ENCODE measurements at places on chromosomes 7 and 10.

DNA sequence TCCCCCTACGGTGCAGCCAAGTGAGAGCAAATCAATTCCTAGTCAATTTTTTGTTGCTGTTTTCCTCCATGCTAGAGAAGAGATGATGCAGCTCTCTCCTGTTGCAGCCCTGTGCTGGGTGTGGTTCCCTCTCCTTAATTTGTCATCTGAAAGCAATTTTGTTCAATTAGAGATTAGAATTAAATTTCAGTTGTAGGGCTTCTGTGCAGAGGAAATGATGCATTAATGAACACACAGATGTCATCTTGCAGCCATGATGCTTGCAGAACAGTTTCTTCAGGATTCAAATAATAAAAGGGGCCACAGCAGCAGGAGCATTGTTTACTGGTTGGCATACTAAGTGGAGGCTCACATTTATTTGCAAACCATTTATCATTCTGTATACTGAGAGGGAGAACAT, 266.0 kb downstream of the AUTS2 start:
- DNase-seq = no peak

DNA sequence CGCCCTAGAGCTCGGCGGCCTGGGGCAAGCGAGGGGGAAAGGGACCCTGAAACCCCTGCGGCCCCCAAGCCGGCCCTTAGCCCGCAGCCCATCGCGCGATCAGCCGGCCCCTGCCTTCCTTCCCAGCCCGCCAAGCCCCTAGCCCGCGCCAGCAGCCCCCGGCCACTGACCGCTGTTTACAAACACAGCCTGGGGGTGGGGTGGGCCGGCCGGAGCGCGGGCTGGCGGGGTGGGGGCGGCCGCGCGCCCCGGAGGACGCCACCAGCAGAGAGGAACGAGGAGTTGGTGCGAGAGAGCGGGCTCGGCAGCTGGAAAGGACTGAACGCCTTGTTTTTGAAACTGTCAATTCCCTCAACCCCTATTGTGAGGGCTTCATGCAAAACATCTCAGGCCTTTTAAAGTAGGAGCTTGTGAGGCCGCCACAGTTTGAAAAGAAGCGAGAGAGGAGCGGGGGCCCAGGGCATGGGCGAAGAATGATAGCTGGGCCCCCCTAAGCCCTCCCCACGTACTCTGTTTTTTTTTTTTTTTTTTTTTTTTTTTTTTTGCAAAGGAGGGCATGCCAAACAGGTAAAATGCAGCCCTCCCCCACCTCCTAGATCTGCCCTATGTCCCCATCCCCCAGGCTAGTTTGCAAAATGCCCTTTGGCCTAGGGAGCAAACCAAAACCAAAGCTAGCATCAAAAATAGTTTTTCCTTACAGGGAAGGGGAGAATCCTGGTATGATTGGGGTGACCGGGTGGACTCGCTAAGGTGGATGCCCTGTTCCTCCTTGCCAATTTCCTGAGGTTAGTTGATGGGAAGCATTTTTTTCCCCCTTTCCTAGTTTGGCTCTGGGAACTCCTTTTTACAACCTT, 15.0 kb downstream of the SKIDA1 start:
- DNase-seq = no peak

DNA sequence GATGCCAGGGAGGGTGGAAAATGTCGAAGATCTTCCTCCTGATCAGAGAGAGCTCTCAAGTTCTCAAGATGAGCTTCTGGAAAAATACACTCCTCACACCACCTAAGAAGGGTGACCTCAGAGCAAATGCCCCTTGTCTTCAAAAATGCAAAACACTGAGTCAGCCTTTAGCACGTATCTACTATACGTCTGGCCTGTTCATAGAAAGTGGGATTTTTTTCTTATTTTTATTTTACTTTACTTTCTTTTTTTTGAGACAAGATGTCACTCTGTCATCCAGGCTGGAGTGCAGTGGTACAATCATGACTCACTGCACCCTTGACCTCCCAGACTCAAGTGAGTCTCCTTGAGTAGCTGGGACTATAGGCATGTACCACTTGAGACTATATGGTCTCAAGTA, 57.1 kb downstream of the AFAP1L2 start:
- no peak for DNase-seq

DNA sequence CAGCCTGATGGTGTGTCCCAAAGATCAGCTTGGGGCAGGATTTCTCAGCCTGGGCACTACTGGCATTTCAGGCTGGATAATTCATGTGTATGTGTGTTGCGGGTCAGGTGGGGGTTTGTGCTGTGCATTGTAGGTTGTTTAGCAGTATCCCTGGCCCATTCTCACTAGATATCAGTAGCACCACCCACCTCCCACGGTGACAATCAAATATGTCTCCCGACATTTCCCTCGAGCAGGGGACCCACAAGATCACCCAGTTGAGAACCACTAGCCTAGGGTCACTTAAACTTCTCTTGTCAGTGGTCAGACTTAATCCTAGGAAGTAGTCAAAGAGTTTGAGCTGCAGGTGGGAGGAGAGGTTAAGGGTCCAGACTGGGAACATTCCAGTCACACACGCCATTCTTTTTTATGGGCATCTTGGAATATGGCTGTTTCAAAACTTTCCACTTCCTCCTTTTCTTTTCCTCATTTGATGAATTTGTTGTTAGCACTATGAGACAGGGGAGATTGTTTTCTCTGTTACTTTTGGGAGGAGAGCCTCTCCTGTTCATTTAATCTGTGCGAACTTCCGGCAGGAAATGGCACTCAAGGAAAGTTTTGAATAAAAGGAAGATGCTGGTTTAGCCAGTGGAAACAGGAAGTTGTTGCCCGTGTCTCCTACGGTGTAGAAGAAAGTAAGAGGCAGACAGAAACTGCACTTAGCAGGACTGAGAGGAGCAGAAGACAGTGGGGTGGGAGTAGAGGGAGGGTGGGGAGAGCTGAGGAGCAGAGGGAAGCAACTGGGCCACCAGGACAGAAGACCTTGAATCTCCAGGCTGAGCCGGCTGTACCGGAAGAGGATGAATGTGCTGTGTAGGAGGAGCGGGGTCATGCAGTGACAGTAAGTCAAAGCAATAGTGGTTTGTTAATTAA, 17.6 kb upstream of the EXOC6 start:
- peak; percentile 63 for DNase-seq

GRCh38 chr7:44449584-44449928, 40.9 kb downstream of the NUDCD3 start:
- no peak for DNase-seq
